ENCODE measurements at places on chromosomes 11 and 22.

DNA sequence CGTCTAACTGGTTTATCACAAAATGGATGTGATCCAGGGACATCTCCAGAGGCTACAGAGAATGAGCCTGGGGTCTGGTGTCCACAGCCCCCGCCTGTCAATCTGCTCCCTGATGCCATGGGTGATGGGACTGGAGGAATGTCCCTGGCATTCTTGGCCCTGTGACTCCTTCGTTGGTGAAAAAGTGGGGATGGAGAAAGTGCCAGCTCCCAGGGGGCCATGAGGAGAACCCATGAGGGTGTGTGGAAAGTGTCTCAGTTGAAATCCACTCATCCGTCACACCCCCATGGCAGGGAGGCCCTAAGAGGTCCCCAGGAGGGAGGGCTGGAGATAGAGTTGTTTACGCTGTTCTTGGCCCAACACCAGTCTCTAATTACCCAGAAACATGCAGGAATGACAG, 322.0 kb downstream of the CTTN start:
- no peak for DNase-seq

GRCh38 chr11:115408036-115408921, 95.9 kb downstream of the CADM1 start:
- DNase-seq: peak; percentile 73

DNA sequence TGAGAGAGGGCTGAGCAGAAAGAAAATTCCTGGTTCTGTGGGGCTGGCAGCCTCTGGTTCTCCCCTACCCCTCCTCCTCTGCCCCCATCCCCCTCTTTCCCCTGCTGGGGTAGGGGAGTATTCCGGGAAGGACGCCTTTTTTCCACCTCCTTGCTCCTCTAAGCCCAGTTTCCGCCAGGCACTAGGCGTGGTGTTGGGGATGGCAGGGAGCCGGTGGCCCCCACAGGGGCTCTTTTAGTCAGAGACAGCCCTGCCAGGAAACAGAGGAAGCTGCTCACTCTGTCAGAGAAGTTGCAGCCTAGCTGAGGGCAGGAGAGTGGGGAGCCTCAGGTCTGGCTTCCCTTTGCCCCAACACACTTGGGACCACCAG, 15.6 kb upstream of the ARHGEF17 start:
- DNase-seq: no peak

DNA sequence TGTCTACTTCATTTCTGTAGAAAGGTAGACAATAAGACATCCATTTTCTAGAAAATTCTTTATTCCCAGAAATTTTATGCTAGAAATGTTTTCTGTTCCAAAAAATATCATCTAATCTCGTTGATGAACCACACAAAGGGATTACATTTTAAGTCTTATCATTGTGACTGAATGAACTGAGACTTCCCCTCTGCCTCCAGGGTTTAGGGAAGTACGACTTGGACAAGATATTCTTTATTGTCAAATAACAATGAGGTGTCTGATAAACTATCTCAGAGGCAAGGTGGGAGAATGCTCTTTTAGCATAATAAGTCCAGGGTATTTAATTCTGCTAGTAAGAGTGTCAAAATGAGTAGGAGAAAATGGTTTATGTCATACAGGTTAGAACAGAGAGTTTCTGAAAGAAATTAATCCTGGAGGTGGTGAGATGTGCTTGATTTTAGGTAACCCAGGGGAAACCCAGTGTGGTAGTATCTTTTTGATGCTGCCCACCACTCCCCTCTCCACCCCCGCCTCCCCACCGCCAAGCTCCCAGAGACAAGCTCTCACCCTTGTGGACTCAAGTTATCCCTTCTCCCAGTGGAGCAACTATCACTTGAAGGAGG, 100.6 kb downstream of the CD44 start:
- DNase-seq: no peak

GRCh38 chr11:41879214-41879613, 419.8 kb upstream of the LRRC4C start:
- no peak for DNase-seq
